ENCODE measurements at places on chromosomes 2 and 18.
A peak's percentile ranks its signal among the peaks of the same experiment; 100 is the strongest.

DNA sequence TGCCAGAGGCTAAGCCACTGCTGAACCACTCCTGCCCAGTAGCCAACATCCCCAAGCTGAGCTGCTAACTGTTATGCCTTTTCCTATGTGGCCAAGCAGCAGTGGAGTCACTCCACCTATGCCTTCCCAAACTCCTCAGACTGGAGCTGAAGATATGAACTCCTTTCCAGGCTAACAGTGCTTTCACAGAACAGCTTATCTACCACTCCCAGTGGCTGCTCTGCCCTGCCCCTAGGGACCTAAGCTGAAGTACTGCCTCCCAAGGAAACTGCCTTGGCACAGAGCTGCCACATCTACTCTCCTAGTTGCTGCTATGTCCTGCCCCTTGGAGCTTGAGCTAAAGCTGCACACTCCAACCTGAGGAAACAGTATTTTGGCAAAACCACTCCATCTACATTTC lies 275.9 kb downstream of the RBM43 start:
- no peak for DNase-seq

GRCh38 chr2:204665771-204666170 lies 120.5 kb downstream of the PARD3B start:
- no peak for DNase-seq

GRCh38 chr2:64763126-64763525 lies 109.4 kb upstream of the SERTAD2 start:
- DNase-seq = no peak

DNA sequence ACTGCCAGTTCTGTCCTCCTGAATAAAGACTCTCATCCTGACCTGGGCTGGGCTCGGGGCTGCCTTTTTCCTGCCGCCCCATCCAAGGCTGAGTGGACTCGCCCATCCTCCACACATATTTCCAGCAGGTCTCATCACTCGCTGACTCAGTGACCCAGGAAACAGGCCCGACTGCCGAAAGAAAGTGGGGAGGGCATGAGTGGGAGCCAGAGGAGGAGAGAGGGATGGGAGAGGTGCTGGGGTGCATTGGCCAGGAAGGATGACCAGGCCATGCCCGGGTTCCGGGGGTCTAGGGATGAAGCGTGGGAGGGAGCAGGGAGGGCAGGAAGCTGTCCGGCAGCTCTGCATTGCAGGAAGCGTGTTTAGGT lies 66.7 kb downstream of the TWIST2 start:
- peak; percentile 3 for DNase-seq

GRCh38 chr2:55063713-55064323 lies 13.6 kb upstream of the RTN4 start:
- DNase-seq = no peak

GRCh38 chr2:75327334-75327733 lies 128.0 kb upstream of the TACR1 start:
- no peak for DNase-seq

- DNase-seq = no peak
Measured at GRCh38 chr18:43590182-43590903, 313.1 kb upstream of the SYT4 start.

DNA sequence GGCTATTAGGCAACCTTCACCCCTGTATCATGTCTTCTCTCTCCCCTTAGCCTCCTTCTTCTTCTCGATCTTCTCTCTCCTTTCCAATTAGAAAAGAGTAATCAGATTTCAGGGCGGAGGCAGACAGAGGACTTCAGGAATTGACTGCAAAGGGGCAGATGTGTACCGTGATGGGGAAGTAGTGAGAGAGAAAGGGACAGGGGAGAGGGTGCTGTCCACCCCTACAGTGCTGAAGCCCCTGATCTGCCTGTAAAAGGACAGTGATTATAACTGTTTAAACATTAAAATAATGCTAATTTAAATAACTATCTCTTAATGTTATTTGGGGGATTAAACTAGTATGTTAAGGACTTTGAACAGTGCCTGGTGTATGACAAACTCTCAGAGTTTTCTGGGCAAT lies 178.5 kb downstream of the ACTR3 start:
- no peak for DNase-seq

GRCh38 chr2:10923008-10923375 lies 11.3 kb downstream of the KCNF1 start:
- no peak for DNase-seq

DNA sequence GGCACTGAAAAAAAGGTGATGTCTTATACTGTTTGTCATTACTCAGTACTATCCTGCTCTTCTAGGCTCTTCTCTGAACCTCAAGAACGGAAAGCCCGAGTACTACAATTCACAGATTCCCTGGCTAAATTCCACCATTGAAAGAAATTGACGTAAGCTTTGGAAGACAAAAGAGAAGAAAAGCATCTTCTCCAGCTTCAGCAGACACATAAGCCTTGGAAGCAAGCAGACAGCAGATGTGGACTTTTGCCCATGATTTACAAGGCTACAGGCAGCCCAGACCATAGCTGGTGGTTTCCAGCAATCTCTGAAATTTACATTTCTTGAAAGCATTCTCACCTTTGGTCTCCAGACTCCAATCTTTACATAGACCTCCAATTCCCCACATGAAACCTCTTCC lies 289.0 kb downstream of the C1D start:
- no peak for DNase-seq

DNA sequence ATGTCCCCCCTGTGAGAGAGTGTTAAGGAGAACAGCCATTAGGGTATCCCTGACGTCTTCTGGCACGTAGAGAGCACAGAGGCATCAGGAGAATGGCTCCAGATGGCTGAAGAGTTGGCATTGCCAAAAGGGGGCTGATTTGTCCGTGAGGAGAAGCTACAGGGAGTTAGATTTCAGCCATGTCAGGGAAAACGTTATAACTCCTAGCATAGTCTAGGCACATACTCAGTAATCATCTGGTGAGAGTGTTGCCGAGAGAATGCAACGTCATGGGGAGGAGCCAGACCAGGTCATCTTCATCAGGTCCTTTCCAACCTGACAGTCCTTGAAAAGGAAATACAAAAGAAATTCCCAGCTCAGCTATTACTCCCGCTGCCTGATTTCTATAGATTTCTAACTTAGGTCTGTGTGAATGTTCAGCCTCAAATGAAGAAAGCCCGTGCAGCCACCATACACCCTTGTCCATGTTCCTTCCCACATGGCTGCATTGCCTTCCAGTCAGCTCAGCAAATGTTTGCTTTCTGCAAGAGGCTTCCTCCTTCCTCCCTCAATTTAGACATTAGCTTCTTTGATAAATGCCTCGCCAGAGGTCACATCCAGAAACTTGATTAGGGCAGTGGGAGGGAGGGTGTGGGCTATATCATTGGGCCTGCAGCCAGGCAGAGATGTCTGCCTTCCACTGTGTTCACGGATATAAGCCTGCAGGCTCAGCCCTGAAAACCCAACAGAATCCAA lies 93.0 kb downstream of the STPG4 start:
- no peak for DNase-seq

DNA sequence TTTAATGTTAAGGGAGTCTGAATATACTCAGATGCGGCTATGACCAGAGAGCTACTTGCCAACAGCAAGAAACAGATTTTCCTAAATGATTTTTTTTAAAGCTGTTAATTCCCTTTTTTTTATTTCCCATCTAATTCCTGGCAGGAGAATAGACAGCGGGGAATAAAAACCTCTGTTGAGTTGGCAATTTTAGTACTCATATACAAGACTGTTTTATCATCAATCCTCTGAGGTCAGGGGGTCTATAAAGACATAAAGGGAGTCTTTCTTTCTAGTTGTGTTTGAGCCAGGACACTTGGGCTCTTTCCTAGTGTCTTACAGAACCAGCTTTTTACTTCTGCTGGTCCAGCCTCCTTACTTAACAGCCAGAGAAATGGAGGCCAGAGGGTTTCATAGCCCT lies 29.4 kb downstream of the MAIP1 start:
- no peak for DNase-seq

DNA sequence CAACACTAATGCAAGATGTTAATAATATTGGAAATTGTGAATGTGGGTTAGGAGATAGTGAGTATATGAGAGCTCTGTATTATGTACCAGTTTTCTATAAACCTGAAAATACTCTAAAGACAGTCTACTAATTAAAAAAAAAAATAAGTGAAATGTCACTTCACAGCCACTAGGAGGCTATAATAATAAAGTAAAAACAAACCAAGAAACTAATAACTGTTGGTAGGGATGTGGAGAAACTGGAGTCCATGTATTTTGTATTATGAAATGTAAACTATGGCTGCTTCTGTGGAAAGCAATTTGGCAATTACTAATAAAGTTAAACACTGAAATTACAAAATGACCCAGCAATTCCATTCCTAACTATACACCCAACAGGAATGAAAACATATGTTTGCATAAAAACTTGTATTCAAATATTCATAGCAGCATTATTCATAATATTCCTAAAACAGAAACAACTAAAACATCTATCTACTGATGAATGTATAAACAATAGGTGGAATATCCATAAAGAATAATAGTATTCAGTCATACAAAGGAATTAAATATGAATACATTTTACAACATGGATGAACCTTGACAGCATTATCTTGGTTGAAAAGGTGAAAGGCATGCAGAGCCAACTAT lies 36.2 kb downstream of the CCDC178 start:
- DNase-seq = no peak

- DNase-seq = no peak
Measured at GRCh38 chr18:49020621-49021021, 69.9 kb upstream of the SMAD7 start.

DNA sequence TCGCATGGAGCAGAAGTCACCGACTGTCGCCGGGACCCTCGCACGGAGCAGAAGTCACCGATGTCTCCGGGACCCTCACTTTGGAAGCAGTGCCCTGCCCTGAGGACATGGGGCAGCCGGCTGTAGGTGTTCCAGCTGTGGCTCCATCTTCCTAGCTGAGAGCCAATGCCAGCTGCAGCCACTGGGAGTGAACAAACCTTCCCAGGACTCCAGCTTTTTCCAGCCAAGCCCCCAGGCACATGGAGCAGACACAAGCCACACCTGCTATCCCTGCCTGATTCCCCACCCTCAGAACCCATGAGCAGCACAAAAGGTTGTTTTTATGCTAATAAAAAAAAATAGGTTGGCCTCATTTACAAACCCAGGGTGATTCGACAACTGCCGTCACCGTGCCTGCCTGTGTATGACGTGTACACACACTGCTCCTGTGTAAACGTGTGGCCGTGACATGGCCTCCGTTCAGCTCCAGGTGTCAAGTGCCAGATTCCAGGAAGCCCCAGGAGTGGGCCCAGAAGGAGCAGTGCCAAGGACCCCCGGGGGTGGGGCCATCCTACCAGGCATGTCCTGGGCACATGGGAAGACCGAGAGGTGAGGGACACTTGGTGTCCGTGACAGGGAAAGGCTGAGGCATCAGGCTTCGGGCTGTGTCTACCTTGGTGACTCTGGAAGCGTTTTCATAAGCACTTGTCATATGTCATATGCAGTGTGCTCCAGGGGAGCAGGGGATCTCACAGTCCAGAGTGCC lies 91.5 kb downstream of the EIPR1 start:
- DNase-seq = no peak

GRCh38 chr2:133790711-133791110 lies 222.4 kb upstream of the NCKAP5 start:
- no peak for DNase-seq

DNA sequence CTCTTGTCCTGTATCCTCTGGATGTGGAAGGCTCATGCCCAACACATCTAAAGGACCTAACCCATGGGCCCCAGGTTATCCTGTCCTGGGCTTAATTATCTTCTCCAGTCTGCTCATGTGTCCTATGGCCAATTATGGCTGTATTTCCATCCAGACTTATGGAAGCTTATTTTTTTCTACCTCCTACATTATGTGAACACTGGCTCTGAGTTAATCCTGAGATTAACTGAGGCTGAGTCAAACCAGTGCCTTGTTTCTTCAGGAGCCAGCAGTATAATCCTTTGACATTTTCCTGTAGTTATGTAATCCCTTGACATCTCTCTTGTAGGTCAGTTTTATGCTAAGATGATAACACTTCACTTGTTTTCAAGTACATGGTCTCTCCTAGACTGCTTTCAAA lies 213.6 kb downstream of the PMAIP1 start:
- no peak for DNase-seq

DNA sequence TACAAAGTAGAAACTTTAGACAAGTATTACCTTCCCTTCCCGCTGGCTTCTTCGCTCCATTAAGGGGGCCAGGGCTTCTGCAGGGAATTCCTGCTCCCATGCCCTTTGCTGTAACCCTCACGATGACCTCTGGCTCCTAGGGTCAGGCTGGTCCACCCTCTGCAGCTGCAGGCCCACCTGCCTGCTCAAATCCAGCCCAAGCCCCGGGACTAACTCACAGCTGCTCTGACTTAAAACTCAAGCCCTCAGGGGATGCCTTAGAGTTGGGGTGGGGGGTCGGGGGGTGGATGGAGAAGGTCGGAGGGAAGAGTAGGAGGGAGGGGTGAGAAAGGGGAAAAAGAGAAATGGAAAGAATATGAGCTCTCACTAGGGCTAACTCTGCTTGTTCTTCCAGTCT lies 4.9 kb downstream of the IGFBP5 start:
- DNase-seq = no peak

- no peak for DNase-seq
Measured at GRCh38 chr2:229282758-229283546, 11.9 kb upstream of the PID1 start.

DNA sequence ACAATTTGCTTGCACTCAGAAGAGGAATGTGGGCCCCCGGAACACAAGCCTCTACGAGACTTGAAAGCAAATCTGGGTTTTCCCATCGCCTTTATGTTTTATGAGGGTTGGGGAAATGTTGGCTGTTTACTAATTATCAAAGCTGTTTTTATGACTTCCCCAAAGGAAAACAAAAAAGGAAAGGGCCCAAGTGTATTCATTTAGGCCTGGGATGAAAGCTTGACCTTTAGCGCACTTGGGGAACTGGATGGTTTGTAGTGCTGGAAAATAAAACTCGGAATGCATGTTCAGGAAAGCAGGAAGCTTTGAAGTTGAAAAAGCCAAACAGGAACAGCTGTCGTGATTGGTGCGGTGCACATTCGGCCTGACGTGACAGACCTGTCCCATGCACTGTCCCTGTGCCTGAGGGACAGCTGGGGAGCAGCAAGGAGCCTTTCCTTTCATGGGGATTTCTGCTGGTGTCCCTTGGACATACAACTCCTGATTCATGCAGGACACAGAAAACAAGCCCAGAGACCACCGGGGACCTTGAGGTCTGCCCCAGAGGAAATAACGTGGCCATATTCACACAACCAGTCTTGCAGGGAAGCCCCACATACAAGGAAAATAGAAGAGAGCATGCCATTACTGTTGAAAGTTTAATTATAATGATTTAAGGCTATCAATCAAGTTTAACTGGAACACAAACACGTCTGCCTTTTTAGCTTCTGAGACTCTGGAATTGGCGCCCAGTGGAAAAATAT lies 169.7 kb upstream of the APCDD1 start:
- no peak for DNase-seq

- DNase-seq = no peak
Measured at GRCh38 chr2:149399934-149400615, 69.7 kb downstream of the LYPD6 start.
